ENCODE measurements at places on chromosomes 1 and 21. TPM values are rescaled to one million over a fixed set of nuclear protein-coding genes. Genes with fewer than 3 reads are reported as not detected.

The IL19 gene
- not detected for total RNA-seq

The SPATA1 gene
- 1.9 TPM for total RNA-seq

GRCh38 chr21:32834916-32835235 lies 63.3 kb upstream of the PAXBP1 start:
- H3K36me3 ChIP-seq = no peaks in the 10 kb centered on the region
- DNase-seq = no peak
- no peaks in the 10 kb centered on the region for H3K27me3 ChIP-seq
- H3K27ac ChIP-seq = no peak overlapping the region

GRCh38 chr1:74246315-74246714 lies 11.1 kb downstream of the TNNI3K start:
- H3K27me3 ChIP-seq = no peaks in the 10 kb centered on the region
- H3K27ac ChIP-seq = no peak overlapping the region
- no peak overlapping the region for H3K4me3 ChIP-seq
- no peaks in the 10 kb centered on the region for H3K36me3 ChIP-seq
- no peak for DNase-seq
- H3K4me1 ChIP-seq = no peaks in the 10 kb centered on the region

- no peak overlapping the region for H3K4me3 ChIP-seq
- H3K4me1 ChIP-seq = peaks cover 5% of the 10 kb centered on the region
- no peak for DNase-seq
- H3K27ac ChIP-seq = no peak overlapping the region
Observed at GRCh38 chr1:13605159-13605558, 21.5 kb downstream of the PDPN start.

GRCh38 chr1:19028546-19029129 lies 72.2 kb upstream of the IFFO2 start:
- H3K27me3 ChIP-seq = no peaks in the 10 kb centered on the region
- H3K4me3 ChIP-seq = no peak overlapping the region
- no peaks in the 10 kb centered on the region for H3K36me3 ChIP-seq
- no peaks in the 10 kb centered on the region for H3K4me1 ChIP-seq

Measured in ovary (tissue), 10 donors.